ENCODE measurements at places on chromosomes 5 and 9.

GRCh38 chr9:92180669-92181181 is 65.5 kb upstream of the SPTLC1 start:
- DNase-seq, result no peak

DNA sequence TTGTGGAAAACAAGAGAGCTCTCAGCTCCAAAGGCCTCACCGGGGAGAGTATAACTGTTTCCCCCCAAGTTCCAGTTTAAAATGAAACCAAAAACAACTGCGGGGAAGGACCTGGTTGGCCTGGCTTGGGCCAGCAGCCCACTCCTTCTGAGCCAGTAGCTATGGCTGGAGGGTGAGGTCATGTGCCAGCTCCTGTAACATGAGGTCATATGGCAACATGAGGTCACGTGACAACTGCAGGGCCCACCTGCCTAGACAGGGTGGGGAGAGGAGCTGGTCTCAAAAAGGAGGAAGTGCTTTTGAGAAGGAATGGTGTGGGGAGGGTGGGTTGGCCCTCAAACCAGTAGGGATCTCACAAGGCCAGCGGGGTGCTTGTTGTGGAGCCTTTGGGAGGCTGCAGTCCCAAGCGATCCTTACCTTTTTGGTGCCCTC is 29.3 kb upstream of the CRB2 start:
- no peak for DNase-seq

DNA sequence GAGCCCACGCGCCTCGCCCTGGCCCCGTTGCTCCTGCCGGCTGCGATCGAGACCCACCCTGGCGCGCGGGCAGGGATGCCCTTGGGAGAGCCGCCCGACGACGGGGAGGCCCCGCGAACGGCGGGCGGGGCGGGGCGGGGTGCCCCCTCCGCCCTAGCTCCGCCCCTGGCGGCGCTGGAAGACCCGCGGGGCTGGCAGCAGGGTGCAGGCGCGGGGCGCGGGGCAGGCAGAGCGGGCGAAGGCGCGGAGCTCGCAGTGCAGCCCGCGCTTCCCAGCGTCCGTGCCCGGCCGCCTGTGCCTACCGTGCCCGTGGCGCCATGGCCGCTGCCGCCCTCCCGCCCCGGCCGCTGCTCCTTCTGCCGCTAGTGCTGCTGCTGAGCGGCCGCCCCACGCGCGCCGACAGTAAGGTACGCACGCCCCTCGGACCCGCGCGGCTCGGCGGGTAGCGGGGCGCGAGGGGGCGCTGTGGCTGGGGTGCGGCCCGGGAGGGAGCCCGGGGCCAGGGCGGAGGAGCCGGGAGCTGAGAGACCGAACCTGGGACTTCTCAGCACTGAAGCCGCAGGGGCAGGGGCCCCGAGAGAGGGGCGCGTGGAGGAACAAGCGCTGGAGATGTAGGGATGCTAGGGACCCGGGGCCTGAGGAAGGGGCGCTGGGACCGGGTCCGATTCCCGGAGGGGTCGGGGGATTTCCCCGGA is at the start of gene OLFML2A:
TSS of gene OLFML2A (plus strand) at position 180 of the 695 bp plus-strand sequence. CDS start at position 318, 138 bp downstream.
- DNase-seq, result no peak

DNA sequence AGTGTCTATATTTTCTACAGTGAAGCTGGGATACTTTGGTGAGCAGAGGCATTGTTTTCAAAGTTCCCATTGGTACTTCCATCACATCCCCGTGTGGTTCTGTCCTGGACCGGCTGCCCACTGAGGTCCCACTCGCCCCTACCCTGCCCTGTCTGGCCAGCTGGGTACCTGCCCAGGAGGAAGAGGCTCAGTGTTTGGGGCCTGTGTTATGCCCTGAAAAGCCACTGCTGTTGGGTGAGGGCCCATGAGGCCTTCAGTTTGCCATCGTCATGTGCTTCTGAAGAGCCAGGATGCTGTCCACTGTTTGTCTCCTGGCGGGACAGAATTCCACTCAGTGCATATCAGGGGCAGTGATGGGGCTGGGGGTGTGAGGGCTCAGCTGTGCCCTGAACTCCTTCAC is 2.6 kb upstream of the CEP72 start:
- DNase-seq, result no peak

DNA sequence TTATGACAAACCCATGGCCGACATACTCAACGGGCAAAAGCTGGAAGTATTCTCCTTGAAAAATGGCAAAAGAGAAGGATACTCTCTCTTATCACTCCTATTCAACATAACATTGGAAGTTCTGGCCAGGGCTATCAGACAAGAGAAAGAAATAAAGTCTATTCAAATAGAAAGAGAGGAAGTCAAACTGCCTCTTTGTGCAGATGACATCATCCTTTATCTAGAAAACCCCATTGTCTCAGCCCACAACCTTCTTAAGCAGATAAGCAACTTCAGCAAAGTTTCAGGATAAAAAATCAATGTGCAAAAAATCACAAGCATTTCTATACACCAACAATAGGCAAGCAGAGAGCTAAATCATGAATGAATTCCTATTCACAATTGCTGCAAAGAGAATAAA is 1799.9 kb upstream of the ACO1 start:
- DNase-seq, result no peak

- no peak for DNase-seq
Measured at GRCh38 chr9:129223551-129224208, 45.6 kb upstream of the IER5L start.

DNA sequence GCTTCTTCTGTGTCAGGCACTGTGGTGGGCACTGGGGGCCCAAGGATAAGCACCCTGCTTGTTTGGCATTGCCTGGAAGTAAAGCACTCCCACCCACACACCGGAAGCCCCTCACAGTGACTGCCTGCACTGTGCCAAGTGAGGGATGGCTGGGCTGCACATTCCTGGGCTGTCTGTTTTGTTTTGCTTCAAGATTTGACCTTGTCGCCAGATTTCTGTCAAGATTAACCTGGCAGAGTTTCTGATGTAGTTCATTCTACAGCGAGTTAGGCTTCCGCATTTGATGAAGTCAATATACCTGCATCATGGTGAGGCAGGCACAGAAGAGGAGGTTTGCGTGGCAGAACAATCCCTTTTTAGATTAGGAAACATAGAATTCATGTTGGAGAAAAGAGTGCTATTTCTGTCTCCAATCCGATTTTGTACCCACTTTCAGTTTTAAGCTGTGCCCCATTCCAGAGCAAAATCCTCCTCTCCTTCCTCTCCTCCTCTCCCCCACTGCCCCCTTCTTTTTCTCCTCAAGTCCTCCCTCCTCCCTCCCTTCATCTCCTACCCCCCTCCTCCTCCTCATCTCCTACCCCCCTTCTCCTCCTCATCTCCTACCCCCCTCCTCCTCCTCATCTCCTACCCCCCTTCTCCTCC is 14.4 kb upstream of the BOD1 start:
- DNase-seq, result no peak

DNA sequence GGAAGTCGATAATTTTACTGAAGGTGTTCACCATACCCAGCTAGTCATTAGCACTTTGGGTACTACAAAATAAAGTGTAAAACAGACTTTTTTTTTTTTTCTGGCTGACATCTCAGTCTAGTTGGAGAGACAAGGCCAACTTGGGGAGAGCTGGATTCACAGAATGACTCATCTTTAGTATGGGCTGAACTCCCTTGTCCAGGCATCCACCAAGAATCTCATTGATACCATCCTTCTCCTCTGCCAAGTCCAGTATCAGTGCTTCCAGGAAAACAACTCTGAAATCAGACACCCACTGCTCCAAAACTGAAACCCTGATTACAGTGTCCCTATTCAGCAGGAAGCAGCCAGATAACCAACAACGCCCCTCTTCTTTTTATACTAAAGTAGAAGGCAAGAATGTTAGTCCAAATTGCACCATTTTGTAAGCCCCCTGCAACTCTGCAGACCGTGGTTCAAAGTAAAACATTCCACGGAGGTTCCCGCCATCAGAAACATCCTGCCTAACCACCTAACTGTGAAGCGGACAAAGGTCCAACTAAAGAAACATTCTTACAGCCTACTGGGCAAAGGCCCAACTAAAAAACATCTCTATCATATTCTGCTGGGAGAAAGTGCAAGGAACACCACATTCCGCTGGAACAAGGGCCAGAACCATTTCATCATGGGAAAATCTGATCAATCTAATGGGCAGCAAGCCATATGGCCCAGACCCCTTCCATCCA is 728.2 kb downstream of the BRINP1 start:
- DNase-seq, result no peak

GRCh38 chr5:84251503-84251902 is 133.2 kb downstream of the EDIL3 start:
- DNase-seq, result no peak

GRCh38 chr9:107504585-107505455 is 15.3 kb upstream of the KLF4 start:
- no peak for DNase-seq

DNA sequence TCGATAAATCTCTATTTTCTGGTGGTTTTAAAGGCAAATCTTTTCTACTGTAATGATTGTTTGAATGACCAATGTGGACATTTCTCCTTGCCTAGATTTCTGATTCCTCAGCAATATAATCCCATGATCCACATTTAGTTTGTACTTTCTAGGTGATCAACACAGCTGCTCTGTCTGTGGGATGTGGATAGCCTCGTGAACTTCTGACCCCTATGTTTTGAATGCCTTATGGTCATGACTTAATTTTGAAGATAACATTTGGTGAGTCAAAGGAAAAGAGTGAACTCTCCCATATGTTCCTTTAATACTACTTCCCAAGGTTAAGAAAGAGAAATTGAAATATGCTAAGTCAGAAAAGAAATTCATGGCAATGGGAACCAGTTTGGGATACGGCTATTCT is 147.5 kb downstream of the CAVIN4 start:
- DNase-seq, result no peak

DNA sequence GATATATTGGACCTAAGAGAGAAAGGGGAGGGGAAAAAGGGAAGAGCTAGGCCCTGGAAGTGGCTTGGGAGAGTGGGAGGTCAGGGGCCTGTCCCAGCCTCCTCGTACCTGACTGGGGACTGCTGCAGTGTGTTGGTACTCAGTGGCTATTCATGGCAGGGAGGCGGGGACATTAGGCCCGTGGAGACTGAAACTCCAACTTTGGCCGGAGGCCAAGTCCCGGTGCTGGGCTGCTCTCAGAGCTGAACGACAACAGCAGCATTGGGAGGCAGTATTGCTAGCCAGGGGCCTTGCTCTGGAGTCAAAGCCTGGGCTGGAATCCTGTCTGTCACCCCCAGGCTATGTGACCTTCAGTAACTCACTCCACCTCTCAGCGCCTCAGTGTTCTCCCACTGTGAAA is 37.8 kb downstream of the NEURL1B start:
- DNase-seq, result no peak

DNA sequence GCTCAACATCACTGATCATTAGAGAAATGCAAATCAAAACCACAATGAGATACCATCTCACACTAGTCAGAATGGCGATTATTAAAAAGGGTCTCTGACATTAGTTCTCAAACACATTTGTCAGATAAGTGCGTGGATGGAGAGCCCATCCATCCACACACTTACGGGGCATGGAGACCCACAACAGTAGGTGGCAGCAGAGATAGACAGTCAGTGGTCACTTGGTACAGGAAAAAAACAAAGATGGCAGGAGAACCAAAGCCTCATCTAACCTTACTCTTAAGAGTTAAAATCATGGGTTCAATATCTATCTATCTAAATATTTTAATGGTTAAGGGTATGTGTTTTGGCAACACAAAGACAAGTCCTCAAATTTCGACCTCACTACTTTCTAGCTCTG is 1378.7 kb upstream of the C9orf72 start:
- no peak for DNase-seq

GRCh38 chr5:29982457-29982856 is 1211.0 kb upstream of the CDH6 start:
- no peak for DNase-seq

GRCh38 chr5:89036704-89037489 is 153.9 kb upstream of the MEF2C start:
- DNase-seq, result no peak

GRCh38 chr9:10605388-10605787 is 7.4 kb downstream of the PTPRD start:
- DNase-seq, result no peak

DNA sequence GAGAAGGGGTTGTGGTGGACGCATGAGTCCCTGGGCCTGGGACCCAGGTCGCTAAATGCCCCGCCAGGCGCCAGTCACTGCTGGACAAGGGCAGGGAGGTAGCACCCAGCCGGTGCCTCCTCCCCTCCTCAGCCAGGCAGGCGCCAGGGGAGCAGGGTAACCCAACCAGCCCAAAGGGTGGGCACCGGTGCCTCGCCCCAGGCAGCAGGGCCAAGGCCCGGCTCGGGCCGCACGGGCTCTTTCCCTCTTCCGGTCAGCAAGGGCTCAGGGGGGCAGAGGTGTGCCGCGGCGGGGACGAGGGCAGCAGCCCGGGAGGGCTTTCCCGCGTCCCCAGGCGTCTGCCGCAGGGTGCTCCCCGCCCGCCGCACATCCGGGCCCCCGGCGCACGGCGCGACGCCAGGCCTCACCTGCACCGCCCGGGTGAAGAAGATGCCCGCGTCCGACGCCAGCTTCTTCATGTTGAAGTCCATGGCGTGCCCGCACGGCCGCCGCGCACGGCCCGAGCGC is 393 bp downstream of the SH3GLB2 start:
- DNase-seq, result peak; percentile 76

GRCh38 chr9:137114613-137115393 is at the start of gene DPP7:
Gene DPP7 (minus strand): TSS chr9:137114733. CDS start chr9:137114713, 20 bp downstream.
- DNase-seq, result peak; percentile 73

DNA sequence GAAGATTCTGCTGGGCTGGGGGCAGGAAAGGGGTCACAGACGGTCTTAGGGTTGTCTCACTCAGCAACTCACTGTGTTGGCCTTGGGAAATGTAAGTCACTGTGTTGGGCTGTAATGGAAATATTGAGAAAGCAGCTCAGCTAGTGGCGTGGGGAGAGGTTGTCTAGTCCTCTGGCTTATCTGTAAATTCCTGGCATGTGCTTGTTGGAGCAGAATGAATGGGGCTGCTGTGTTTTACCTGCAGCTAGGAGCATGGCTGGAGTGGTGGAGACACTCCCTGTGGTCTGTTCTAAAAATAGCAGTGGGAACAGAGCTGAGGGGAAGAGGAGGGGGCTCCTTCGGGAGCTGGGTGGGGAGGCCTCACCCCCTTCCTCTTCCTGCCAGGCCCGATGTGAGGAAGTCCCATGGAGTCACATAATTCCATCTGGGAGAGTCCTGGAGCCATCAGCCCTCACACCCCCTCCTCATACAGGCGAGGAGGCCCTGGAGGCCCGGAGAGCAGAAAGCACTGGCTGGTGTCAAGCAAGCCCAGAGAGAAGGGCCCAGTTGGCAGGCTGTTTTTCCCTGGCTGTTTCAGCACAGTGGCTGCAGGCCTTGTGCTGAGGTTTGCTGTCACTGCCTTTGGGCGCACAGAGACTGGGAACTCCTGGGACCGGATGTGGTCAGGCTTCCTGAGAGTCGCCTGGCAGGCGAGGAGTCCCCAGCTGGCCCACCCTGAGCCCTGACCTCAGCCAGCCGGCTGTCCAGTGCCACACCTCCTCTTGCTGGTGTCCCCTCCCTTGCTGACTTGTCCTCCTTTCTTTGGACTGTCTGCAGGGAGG is 84.9 kb downstream of the RGS3 start:
- no peak for DNase-seq

GRCh38 chr5:132010645-132010988 is 841 bp downstream of the ACSL6 start:
- DNase-seq, result peak; percentile 10

Data from DND-41 (cell line).